ENCODE measurements at places on chromosomes 1 and 21.

- no peak for DNase-seq
Measured at GRCh38 chr1:171622152-171622462, at the start of gene MYOCOS. Gene MYOCOS, plus strand, starts transcription at chr1:171622243. Its CDS starts 1,641 bp downstream, at chr1:171623884.

DNA sequence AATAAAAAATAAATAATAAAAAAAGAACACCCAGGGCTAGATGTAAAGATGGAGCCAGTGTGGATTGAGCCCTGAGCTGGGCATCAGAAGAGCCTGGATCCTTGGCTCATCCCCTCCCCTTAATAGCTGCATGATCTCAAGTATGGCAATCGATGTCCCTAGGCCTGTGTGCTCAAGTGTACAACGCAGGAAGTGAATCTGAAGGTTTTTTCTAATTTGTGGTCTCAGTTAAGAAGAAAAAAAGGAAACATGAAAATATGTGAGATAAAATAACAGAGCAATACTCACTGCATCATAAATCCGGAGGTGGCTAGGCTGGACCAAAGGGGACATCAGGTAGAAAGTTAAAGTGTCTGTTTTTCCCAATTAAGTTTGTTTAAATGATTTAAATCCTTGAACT is 47.3 kb upstream of the SLC44A3 start:
- no peak for DNase-seq

DNA sequence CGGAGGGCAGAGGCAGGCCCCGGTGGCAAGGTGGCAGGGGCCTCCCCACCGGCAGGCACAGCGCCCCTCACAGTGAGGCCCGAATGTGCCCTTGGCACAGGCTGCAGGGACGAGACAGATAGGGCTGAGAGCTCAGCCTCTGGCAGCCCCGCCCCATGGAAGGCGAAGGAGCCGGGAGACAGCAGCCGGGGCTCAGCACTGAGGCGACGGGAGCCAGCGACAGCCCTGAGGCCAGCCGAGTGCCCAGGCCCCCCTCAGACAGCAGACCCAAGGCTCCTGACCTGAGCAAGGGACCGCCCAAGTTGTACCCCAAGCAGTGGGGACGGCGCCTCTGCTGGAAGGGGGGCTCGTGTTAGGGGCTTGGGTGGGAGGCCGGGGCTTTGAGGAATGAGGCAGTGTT is 43.1 kb downstream of the ARHGEF16 start:
- DNase-seq: no peak

- no peak for DNase-seq
Measured at GRCh38 chr1:53919675-53920066, 25.7 kb downstream of the DIO1 start.

Data from effector CD8-positive, alpha-beta T cell (primary cell).